Endothelial cell of coronary artery (primary cell): ENCODE measurements at places on chromosomes 7 and 10. TPM values are rescaled to one million over a fixed set of nuclear protein-coding genes. Genes with fewer than 3 reads are reported as not detected.

IGFBP3 gene
- total RNA-seq, result 6.7 and 300 TPM in 2 replicates

NUPR2 gene
- not detected in 2 replicates for total RNA-seq

MSRB2 gene
- 7.6 TPM in 2 replicates for total RNA-seq

HKDC1 gene
- total RNA-seq, result 0.18 and 0.19 TPM in 2 replicates

CYP3A7 gene
- total RNA-seq, result not detected in 2 replicates

SLC29A3 gene
- total RNA-seq, result 1.3 and 1.4 TPM in 2 replicates

TDRD1 gene
- not detected in 2 replicates for total RNA-seq

FGF8 gene
- total RNA-seq, result not detected in 2 replicates
